HEK293T (cell line): ENCODE measurements at places on chromosomes 11 and 22.
A peak's percentile ranks its signal among the peaks of the same experiment; 100 is the strongest.

DNA sequence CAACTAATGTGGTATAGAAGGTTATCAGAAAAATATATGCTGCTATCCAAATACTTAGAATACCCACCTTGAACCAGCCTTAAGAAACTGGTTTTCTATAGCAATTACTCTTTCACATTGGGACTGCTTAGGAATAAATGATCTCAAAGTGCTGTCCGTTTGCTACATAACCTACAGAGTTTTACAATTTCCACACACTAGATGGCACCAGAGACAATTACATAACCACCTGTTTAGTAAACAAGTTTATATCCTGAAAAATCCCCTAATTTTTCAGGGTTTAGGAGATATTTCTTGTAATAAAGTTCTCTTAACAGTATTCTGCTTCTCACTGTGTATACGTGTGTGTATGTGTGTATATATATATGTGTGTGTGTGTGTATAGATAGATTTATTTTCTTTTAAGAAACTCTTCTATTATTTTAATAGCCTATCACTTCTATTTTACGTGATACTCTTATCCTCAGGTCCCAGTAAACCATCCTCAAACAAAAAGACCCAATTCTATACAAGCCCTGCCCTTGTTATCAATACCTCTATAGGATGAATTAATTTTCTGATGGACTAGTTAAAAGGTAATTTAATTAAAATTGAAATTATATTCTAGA is 6.7 kb upstream of the OR5I1 start:
- DNase-seq = peak; percentile 4

- peak; percentile 76 for DNase-seq
Measured at GRCh38 chr22:22710719-22711531, 66.5 kb downstream of the GGTLC2 start.

DNA sequence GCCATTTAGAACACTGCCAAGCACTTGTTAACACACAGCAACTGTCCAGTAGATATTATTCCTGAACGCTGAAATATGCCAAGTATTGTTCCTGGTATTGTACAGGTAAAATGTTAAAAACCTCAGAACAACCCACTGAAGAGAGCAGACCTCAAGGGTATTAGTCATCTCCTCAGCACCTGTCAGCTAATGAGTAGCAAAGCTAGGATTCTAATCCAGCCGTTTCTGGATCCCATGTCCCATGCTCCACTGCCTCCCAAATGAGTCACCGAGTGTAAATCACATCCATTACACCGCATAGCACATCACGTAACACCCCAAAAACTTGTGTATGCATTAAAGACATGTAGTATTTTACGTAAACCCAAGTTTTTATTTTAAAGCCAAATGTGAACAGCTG is 705.4 kb upstream of the TENM4 start:
- DNase-seq = no peak

GRCh38 chr11:117868815-117869561 is 7.5 kb downstream of the FXYD6 start:
- no peak for DNase-seq

DNA sequence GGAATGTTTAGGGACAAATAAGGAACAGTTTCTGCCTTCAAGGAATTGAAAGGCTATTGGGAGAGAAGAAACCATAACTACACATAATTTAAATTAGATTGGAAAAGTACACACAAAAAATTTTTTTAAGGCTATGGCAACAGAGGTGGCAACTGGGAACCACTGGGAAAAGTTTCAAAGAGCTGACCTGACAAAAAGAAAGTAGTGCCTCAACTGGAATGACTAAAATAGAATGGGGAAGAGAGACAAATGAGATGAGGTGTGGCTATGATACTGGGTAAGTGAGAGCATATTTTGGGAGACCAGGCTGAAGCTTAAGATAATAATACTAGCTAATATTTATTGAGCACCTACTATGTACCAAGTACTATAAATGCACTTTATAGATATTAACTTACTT is 2.9 kb upstream of the AKIP1 start:
- DNase-seq = no peak

DNA sequence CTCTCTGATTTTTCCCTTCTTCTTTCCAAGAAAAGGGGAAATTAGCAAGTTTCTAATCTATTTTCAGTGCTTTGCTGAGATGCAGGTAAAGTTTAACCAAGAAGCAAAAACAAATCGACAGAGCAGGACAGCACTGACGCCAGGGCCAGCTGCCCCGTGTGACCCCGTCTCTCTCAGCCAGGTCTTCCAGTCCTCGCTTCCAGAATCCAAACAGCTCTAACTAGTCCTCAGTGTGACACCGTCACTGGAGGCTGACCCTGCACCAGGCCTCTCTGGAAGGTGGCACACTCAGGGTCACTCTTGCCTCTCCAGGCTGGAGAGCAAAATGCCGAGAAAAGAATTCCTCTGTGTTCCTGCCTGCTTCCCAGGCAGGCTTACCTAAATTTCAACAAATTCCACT is 44.8 kb downstream of the SHANK2 start:
- DNase-seq = no peak

DNA sequence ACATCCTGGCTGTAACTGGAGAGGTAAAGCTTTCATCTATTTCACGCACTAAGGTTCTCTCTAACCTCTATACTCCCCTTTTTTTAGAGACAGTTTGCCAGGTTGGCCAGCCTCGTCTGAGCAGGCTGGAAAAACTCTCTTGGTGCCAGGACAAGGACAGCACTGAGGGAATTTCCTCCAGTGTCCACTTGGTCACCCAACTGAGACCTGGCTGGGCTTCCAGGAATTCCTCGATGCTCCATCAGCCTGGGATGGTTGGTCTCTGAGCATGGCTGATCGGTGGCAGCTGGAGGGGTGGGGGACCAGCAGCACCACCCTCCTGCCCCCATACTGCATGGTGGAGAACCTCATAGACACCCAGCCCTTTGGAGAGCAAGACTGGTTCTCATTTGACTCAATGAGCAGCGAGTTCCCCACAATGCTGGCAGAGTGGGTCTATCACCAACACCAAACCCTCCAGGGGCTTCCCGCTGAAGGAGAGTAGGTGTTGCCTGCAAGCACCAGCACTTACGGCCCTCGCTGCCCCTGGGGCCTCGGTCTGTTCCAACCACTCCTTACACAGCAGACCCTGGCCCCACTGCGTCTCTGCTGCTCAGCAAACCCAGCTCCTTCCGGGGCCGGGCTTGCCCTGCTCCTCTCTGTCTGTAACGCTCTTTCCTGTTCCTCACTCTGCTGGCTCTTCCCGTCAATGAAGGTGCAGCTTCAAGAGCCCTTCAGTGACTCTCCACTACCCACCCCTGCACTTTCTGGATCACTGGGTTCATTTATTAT is 122.2 kb downstream of the ST3GAL4 start:
- DNase-seq = no peak

DNA sequence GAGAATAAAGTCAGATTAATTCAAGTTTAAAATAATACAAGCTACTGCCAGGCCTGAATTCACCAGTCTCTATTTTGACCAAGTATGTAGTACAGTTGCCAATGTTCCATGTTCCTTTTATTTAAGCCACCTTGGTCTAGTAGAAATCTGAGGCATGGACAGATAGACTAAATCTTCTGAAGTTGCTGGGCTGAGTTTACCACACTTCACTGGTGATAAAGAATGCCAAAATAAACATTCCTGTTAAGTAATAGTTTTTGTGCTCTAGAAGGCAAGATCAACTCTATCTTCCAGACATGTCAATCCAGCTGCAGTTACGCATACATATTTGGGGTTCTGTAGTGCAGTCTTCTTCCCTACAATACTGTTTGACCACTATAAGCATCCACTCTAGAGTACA is 83.9 kb upstream of the C11orf87 start:
- no peak for DNase-seq

- no peak for DNase-seq
Measured at GRCh38 chr11:105298630-105299029, 159.1 kb upstream of the CARD18 start.

GRCh38 chr11:8022876-8023275 is 35.7 kb downstream of the EIF3F start:
- no peak for DNase-seq

DNA sequence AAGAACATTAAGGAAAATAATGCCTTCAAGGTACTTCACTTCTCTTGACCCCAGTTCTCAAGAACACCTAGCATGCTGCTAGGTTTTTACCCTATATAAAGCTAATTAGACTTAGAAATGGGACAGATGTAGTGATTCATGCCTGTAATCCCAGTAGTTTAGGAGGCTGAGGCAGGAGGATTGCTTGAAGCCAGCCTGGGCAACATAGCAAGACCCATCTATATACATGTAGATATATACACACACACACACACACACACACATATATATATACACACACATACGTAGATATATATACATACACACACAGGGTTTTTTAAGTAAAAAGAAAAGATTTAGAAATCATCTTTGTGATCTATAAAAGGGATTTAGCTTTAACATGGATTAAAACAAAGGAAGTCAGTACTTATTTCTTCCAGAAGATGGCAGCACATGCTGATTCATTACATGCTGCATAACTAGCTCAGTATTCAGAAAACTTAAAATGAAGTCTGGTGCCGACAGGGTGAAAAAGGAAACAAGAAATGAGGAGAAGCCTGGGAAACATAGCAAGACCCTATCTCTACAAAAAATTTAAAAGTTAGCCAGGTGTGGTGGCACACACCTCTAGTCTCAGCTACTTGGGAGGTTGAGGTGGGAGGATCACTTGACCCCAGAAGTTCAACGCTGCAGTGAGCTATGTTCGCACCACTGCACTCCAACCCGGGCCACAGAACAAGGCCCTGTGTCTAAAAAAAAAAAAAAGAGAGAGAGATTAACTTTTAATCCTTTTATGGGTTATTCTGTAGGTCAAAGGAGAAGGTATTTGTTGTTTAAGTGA is 28.5 kb upstream of the RBX1 start:
- DNase-seq = peak; percentile 63

GRCh38 chr22:38035530-38035885 is 21.7 kb upstream of the PICK1 start:
- no peak for DNase-seq

DNA sequence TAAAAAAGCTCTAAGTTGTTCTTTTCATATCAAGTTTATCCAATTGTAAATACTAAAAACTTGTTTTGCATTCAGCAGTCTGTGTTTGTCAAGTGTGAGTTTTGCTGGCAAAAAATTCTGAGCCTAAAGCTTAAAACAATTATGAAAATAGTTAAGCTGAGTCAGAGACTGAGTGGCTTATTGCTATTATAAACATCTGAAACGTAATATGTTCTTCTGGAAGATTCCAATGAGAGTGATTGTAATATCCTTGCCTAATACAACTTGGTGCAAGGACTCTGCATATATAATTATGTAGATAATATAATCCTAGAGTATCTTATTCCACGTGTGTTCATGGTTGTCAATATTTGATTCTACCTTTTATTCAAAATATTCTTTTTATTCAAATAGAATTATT is 14.1 kb upstream of the NUP50 start:
- DNase-seq = no peak

DNA sequence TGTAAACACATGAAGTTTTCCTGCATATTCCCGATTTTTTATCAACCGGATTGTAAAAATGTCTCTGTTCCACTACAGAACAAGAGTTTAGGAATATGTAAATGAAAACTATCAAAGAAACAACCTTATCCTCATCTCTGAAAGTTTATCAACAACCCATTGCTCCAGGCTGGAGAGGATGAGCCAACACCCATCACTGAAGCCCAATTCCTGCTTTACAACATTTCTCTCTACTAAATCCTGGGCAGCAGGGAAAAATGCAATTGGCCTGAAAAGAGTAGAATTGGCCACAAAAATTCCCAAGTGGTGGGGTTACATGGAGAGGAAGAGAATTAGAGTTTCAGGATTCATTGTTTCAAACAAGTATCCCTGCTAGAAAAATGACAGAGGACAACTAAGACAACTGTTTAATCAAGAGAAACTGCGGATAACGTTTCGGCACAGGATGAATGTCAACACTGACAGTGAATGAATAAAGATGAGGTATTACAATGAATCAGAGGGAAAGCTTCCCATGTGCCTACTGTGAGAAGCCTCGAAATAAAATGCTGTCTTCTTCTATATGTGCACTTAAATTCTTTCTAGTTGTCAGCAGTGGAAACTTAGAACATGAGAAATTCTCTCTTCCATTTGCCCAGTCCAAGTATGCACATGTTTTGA is 317.3 kb upstream of the ANO3 start:
- no peak for DNase-seq

GRCh38 chr11:97990162-97990920 is 1030.4 kb upstream of the CNTN5 start:
- DNase-seq = no peak

GRCh38 chr11:83070731-83071566 is 748 bp downstream of the RAB30 start:
- peak; percentile 32 for DNase-seq

DNA sequence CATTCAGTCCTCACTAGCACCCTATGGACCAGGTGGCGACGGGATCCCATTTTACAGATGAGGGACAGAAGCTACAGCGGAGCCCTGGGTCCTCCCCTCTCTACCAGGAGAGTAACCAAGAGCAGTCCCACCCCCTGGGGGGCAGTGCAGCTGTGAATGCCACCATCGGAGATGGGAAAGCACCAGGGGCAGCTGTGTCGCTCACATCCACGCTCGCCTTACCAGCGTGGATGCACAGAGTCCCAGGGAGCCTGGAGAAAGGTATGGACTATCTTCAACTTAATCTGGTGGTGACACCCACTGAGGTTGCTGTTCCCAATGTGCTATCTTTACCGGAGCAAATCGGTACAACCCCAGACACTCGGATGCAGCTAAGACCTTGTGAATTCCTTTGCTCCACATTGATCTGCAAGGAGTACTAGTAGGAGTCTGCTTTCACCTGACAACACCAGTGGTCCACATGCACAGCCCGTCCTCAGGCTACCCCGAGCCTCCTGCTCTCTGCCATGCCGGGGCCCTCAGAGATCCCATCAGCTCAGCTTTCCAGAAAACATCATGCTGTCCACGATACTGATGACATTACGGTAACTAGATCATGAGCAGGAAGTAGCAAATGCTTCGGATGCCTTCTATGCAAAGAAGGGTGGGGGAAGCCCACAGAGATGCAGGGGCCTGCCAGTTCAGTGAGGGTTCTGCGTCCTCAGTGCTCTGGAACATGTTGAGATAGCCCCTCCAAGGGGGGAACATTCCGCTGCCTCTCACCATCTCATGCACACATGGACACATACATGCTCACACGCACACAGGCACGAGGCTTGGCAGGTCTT is 126.0 kb downstream of the CTTN start:
- no peak for DNase-seq
